A172 (cell line): ENCODE measurements at places on chromosomes 3 and 15. TPM values are rescaled to one million over a fixed set of nuclear protein-coding genes. Genes with fewer than 3 reads are reported as not detected.

The ALS2CL gene
- 5.4 and 5.6 TPM in 2 replicates for total RNA-seq

- DNase-seq, result no peak
Observed at GRCh38 chr15:57190208-57190607, 186.1 kb upstream of the CGNL1 start.

GRCh38 chr3:128784232-128784631 lies 58.2 kb downstream of the RAB7A start:
- DNase-seq, result no peak

GRCh38 chr3:172074586-172074985 lies 35.2 kb downstream of the FNDC3B start:
- no peak for DNase-seq

The SLC6A1 gene
- not detected in 2 replicates for total RNA-seq
